ENCODE measurements at places on chromosomes 2 and 18.

- DNase-seq: no peak
Observed at GRCh38 chr2:100059638-100060037, 82.8 kb downstream of the AFF3 start.

DNA sequence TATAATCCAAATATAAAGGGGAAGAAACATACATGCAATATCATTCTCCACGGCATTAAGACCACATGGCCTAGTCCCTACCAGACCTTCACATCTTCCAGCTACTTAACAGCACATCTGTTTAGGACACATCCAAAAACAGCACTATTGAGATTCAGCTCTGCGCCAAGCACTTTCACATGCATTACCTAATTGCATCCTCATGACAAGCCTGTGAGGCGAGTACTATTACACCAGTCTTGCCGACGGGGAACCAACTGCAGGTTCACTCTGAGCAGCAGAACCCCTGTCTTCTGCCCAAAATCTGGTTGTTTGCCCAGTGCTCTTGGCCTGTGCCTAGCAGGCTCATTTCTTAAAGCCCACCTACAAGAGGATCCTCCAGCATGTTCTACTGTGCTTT lies 66.7 kb downstream of the AAK1 start:
- DNase-seq: no peak

DNA sequence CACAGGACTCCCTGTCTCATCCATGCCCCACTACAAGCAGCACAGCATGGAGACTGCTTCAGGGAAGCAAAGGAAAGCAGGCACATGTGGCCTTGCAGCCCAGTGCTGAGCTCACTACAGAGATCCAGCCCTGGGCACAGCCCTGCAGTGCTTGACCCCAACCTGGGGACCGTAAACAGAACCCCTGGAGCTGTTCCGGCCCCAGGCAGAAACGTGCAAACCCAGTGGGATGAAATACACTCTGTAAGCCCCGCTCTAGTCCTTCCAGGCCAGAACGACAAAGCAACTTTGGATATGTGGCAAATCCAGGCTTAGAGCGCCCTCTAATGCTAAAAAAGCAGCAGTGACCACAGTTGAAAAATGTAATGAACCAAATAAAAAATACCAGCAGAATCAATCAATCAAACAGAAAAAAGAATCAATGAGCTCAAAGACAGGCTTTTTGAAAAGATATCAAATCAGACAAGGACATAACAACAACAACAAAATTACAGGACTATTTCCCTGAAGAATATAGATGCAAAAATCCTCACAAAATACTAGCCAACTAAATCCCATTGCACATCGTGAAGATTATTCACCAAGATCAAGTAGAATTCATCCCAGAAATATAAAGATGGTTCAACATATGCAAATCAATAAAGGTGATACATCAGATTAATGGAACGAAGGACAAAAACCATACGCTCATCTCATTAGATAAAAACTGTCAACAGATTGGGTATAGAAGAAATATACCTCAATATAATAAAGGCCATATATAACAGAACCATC lies 45.6 kb downstream of the ZNF519 start:
- DNase-seq: no peak

DNA sequence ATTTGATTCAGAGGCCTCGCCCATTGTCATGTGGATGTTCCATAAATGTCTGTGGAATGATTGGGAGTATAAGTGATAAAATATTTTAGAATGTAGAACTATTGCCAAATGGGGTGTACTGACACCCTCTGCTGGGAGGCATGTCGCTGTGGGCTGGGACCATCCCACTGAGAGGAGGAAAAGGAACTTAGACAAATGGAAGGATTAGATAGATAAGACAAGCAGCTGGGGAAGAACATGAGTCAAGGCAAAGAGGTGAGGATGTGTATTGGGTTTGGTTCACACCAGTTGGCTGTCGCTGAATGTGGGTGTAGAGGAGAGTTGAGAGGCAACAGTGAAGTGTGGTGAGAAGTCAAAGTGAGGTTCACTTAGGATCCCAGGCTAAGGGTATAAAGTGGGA lies 4.0 kb downstream of the C2orf74 start:
- no peak for DNase-seq

GRCh38 chr2:69618362-69618761 lies 25.2 kb downstream of the AAK1 start:
- DNase-seq: no peak

DNA sequence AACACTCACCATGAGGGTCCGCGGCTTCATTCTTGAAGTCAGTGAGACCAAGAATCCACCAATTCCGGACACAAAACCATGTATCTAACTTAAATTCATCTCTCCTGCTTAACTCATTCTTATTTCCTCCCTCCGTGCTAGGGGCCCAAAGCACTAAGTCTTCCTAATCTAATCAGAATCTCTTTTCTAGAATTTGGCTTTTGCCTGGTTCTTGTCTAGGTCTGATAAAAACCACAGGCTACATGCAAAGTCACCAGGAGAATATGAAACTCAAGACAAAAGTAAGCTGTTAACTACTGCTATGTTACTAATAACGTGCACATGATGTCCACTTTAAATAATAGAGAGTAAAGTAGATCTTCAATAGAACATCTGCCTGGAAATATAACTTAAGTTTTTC lies 69.9 kb downstream of the TRIP12 start:
- no peak for DNase-seq

All from thymus (tissue), 14 donors.